ENCODE measurements at places on chromosomes 2 and 18.

DNA sequence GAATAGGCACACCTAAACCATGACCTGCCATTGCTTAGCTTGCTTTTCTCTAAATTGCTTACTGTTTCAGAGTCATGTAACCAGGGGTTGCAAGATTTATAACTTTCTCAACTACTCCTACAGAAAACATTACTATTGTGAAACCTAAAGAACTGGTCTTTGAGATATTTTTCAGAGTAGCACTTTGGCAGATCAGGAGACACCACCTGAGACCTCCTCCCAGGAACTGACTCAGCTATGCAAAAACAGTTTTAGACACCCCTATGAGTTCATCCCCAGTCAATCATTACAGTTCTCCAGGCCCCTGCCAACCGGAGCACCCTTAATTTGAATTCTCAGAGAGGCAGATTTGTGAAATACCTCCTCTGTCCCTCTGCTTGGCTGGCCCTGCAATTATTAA is 80.3 kb downstream of the MBOAT2 start:
- DNase-seq: no peak

DNA sequence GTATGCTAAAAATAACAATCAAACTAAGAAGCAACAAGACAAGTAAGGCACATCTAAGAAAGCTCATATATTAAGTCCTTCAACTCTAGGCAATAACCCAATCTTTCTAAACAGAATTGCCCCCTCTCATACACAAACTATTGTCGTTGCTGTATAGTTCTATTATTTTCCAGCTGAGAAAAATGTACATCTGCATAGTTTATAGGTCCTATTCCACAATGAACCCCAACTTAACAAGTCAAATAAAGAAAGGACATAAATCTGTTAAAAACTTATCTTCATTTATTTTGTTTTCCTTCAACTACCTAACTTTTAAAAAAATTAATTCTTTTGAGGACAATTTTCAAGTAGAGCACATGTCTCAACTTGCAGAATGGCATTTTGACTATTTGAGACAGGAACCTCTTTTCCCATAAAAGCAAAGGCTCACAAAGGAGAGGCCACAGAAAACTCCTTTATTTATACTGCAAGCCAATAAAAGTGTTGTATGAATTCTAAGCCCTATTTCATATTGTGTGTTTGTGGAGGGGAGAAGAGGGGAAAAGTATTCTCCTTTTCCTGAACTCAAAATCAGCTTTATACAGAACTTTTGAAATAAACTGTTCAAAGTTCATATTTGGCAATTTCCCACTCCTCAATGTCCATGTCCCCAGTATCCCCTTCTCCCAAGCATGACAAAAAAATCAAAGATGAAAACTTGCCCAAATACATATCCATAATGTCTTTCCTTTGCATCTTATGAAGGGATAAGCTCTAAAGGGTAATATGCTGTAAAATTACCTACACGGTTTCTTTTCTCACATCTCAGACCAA is 37.4 kb downstream of the RTN4 start:
- no peak for DNase-seq

DNA sequence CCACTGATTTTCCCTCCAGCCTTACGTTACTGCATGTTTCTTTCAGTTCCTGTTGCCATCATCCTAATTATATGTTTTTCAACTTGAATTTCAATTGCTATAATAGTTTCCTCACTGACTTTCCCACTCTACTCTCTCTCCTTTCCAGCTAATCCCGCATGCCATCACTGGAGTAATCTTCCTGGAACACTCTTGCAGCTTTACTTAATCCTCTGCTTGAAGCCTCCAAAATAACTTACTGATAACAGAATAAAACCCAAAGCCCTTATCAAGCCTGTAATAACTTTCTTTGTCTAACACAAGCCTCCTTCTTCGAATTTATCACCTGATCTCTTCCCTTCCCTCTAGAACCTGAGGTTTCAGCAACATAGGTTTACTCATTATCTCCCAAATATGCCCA is 237.3 kb downstream of the LTBP1 start:
- DNase-seq: no peak

GRCh38 chr2:56185101-56185581 is 1.4 kb downstream of the CCDC85A start:
- no peak for DNase-seq

DNA sequence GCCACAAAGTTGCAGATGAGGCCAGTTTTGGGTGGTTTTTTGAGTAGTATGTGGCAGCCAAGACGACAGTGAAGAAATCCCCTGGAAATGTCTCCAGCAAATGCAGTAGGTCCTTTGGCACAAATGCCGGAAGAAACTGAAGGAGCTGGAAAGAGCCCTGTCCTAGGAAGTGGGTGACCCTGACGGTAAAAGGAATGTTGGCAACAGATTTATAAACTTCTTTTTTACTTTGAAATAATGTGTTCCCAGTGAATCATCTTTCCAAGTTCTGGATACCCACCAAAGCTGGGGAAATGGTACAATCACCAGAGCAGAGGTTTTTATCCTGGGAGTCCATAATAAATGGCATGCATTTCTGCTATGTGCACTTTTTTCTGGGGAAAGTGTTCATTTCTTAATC is 112.9 kb downstream of the CSRNP3 start:
- DNase-seq: no peak

DNA sequence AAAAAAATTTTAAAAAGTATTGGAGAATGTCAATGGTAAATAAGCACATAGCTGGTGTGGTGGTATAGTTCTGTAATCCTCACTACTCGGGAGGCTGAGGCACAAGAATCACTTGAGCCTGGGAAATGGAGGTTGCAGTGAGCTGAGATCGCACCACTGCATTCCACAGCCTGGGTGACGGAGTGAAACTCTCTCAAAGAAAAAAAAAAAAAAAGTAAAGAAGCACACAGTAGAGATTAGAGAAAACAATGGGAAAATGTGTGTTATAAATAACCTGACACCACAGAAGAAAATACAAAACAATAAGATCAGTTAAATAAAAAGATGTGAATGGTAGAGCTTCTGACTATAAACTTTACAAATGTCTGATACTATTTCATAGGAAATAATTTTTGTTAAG is 163.7 kb upstream of the WDSUB1 start:
- DNase-seq: no peak

GRCh38 chr2:5021136-5021535 is 671.0 kb upstream of the SOX11 start:
- no peak for DNase-seq

GRCh38 chr2:5818961-5819600 is 126.9 kb downstream of the SOX11 start:
- no peak for DNase-seq

GRCh38 chr2:201900362-201900761 is 94.0 kb downstream of the CDK15 start:
- DNase-seq: no peak

DNA sequence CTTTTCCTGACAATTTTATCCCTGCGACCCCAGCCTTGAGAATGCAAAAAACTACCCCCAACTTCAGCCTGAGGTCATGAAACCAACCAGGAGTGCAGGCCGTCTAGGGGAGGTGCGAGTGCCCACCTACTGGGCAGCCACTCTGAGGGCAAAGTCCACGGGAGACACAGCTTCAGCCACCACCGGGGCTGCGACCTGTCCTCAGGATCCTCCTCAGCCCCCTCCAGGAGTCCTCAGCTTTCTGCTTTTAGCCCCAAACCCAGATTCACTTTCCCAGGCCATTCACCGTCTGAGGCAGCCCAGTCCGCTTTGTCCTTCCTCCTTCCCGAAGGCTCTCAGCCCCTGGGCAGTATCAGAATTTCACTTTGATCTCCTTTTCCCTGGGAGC is 210.2 kb upstream of the TNP1 start:
- no peak for DNase-seq

DNA sequence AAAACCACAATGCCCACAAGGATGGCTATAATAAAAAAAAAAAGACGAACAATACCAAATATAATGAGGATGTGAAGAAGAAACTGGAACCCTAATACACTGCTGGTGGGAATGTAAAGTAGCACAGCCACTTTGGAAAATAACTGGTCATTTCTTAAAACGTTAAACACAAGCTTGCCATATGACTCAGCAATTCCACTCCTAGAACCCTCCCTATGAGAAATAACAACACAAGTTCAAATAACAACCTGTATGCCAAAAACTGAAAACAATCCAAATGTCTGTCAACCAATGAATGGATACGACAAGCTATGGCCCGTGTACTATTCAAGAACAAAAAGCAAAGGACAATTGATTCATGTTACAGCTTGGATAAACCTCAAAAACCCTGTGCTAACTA is 7.0 kb upstream of the ALPK2 start:
- DNase-seq: peak; percentile 45

DNA sequence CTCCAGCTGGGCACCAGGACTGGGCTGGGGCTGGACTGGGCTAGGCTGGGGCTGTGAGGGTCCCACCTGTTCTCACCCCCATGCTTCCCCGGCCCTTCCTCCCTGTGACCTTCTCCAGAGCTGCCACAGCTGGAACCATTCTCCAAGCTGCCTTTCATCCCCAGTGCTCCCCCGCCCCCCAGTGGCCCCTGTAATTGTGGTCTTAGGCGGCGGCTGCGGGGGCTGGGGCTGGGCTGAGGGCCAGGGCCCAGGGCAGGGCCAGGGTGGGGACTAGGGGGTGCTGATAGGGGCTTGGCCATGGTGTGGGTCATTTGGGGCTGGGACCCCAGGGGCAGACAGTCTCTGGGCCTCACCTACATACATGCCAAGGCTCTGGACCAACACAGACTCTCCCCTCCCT is 2.8 kb upstream of the WNT10A start:
- no peak for DNase-seq

- no peak for DNase-seq
These were observed 56.0 kb downstream of the TEX44 start for GRCh38 chr2:231648579-231649174.

DNA sequence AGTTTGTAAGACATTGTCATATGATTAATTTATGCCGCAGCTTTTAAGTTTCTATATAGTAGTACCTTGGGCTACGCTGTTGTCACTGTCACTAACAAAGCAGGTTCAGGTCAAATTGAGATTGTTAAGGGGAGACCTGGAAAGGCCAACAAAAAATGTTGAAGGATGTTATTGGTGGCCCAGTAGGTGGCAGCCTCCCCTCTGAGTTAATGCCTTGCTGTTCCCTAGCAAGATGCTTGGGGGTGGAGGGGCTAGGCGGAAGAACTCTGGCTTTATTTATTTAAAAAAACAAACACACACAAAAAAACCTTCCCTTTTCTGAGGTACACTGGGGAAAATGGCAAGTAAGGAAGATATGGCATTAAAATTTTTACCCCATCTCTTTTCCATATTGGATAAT is 128.3 kb upstream of the ATP5MC3 start:
- peak; percentile 7 for DNase-seq

GRCh38 chr2:157497638-157498314 is 53.9 kb upstream of the CYTIP start:
- DNase-seq: no peak

DNA sequence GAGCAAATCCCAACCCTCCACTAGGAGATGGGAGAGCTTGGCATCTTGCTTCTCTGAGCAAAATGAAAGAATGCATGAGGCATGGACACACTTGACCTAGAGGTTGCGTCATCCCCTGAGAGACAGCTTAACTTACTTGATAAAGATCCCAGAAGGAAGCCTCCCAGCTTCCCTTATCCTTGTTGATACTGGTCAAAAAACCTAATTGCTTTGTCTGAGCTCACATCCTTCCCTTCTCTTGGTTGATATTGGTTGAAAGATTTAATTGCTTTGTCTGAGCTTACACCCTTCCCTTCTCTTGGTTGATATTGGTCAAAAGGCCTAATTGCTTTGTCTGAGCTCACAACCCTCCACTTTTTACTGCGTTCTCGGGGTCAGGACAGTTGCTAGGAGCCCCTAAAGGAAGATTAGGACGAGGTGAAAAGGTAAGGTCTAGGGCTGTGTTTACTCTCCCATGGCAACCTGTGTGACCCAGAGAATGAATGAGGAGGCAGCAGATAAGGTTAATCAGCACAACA is 12.2 kb upstream of the BOD1L2 start:
- DNase-seq: no peak

DNA sequence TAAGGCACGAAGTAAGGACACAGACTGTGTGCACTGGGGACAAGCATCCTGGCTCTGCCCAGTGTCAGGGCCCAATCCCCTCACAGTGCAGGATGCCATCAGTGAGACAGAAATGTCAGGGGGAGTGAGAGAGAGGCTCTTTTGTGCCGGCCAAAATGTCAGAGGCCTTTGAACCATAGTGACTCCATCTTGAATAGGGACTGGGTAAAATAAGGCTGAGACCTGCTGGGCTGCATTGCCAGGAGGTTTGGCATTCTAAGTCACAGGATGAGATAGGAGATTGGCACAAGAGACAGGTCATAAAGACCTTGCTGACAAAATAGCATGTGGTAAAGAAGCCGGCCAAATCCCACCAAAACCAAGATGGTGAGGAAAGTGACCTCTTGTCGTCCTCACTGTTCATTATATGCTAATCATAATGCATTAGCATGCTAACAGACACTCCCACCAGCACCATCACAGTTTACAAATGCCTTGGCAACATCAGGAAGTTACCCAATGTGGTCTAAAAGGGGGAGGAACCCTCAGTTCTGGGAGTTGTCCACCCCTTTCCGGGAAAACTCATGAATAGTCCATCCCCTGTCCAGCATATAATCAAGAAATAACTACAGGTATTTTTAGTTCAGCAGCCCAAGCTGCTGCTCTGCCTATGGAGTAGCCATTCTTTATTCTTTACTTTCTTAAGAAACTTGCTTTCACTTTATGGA is 337.4 kb downstream of the LPIN1 start:
- no peak for DNase-seq

- DNase-seq: no peak
These were observed 44.7 kb upstream of the KIDINS220 start for GRCh38 chr2:8882094-8882493.

- DNase-seq: peak; percentile 96
These were observed 164.2 kb downstream of the ANTXR1 start for GRCh38 chr2:69177063-69177771.

GRCh38 chr2:36477746-36478145 is 120.2 kb downstream of the FEZ2 start:
- no peak for DNase-seq

DNA sequence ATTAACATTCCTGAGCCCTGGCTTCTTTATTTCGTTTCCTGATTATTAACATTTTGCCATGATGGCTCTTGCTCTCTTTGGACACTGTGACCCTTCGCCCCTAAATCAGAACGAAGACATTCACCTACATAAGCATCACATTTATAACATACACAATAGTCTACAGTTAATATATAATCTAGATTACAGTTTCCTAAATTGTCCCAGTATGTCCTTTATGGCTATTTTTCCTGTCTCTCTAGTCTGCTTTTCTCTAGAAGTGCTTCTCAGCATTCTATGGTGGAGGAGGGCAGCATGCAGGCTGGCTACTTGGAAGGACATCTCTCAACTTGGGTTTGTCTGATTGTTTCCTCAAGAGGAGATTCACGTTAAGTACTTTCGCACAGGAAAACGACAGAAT is 49.9 kb downstream of the FAM210A start:
- no peak for DNase-seq

- DNase-seq: no peak
These were observed 293.9 kb upstream of the PARD3B start for GRCh38 chr2:204251158-204251997.

GRCh38 chr2:226911932-226912331 is 76.1 kb downstream of the RHBDD1 start:
- DNase-seq: peak; percentile 61

DNA sequence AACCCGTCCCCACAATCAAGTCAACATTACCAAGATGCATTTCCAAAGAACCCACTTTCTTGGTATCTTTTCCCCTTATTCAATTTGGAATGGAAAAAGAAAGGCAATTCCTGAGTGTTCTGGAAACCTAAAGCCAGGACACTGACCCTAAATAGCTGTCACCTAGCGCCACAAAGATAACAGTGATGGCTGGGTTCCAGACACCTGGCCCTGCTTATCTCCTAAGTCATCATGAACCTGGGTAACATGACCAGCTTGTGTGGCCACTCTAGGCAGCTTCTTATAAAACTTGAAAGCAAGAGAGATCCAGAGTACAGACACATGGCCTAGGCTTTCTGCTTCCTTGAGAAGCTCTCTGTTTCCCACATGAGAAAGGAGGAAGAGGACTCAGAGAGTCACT is 95.4 kb downstream of the BOD1L2 start:
- DNase-seq: no peak

Measured in AG09309 (cell line).